ENCODE measurements at places on chromosomes 3 and 15.
A peak's percentile ranks its signal among the peaks of the same experiment; 100 is the strongest.

- DNase-seq = no peak
Measured at GRCh38 chr3:160587105-160587504, 21.7 kb upstream of the KPNA4 start.

DNA sequence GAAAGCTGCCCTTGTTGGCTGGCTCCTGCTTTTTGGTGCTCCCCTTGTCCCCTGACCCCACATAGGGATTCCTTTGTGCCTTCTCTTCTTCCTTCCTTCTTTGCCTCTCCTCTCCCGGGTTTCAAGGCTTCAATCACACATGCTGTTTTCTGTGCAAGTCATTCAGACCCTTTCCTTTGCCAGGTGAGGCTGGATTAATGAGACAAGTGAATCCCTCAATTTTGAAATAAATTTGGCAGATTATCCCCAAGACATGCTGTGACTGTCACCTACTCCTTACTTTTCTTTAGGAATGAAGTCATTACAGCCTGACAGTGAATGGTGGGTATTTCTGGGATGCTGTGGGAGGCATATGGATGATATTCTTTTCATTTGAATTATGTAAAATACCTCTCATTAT, 259.0 kb upstream of the RGMA start:
- no peak for DNase-seq

- no peak for DNase-seq
Measured at GRCh38 chr15:60509470-60509869, 30.5 kb upstream of the ICE2 start.

GRCh38 chr15:80152896-80153876, at the start of gene FAH:
Gene FAH (plus strand): TSS chr15:80152999. CDS start chr15:80153055, 56 bp downstream.
- DNase-seq = no peak

- DNase-seq = peak; percentile 7
Measured at GRCh38 chr15:76057332-76058000, 2.3 kb upstream of the TMEM266 start.

- no peak for DNase-seq
Measured at GRCh38 chr3:4407941-4408340, 59.1 kb downstream of the SUMF1 start.

GRCh38 chr3:107432013-107432515, 54.8 kb downstream of the CCDC54 start:
- DNase-seq = no peak

DNA sequence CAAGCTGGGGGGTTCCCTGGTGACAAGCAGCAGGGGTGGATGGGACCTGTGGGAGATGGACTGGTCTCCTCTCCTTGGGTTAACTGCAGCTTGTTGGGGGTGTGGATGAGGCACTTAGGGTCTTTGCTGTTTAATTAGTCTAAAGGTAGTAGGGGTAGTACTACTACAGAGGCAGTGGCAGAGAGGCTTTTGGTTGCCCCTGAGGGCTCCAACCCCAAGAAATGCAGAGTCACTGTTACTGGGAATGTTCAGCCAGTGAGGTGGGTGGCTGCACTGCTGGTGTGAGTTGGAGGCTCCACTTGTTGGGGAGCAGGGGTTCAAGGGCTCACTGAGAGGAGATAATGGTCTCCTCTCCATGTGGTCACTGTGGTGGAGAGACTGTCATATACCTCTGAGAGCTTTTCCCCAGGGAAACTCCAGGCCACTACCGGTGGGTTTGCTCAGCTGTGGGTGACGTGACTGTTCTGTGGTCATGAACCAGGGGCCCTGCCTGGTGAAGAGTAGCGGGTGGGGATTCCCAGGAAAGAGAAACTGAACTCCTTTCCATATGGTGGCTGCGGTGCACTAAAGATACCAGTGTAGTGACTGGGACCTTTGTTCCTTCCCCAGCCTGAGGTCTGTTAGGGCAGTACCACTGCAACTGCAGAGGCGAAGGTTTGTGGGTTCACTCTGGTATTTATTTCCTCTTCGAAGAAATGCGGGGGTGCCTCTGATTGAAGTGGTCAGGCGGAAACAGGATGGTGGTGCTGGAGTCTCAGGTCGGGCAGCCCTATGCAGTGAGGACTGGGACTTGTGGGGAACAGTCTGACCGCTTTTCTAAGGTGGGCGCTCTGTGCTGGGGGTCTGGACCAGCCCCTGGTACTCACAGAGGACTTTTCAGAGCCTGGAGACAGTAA, 68.9 kb upstream of the TNFSF10 start:
- DNase-seq = peak; percentile 49

DNA sequence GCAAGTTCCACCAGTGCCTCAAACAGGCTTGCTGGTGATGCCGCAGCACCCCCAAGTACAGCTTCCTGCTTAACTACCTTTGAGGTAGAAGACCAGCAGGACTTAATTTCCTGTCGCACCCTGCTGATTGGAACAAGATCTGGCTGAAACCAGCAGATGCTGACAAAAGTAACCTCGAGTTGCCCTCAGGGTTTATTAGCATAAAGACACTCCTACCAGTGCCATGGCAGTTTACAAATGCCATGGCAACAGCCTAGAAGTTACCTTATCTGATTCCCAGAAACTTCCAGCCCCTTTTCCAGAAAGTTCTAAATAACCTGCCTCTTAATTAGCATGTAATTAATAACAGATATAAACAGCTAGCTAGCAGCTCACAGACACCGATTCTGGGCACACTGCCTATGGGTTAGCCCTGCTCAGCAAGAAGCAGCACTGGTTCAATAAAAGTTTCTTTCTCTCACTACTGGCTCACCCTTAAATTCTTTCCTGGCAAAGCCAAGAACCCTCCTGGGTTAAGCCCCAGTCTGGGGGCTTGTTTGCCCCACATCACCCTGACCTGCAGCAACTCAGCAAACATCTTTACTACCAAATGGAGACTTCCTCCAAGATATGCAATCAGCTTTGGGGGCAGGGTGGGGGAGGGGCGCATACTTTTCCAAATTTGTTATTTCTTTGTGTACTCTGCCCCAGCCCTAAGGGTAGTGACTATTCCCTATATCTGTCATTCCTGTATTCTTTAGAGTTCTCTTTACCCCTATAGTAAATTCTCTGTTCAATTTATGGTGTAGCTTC, 54.2 kb downstream of the MAP4 start:
- no peak for DNase-seq

GRCh38 chr3:23455775-23456174, 252.6 kb downstream of the UBE2E2 start:
- no peak for DNase-seq

DNA sequence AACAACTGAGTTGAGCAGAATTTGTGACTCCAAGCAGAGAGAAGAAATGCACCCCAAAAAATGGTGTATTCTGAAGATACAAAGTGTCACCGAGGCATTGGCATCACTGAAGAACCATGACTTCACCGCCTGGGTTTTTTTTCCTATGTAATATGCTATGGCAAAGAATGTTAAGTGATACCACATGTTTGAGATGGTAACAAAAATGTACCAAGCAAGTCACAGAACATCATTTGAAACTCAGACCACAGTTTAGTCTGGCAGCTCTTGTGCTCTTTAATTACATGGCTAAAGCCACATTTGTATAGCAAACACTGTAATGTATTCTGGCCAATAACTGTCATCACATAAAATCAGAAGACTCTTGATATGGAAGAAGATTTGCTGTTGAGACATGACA, 323.5 kb downstream of the ULK4 start:
- DNase-seq = no peak

DNA sequence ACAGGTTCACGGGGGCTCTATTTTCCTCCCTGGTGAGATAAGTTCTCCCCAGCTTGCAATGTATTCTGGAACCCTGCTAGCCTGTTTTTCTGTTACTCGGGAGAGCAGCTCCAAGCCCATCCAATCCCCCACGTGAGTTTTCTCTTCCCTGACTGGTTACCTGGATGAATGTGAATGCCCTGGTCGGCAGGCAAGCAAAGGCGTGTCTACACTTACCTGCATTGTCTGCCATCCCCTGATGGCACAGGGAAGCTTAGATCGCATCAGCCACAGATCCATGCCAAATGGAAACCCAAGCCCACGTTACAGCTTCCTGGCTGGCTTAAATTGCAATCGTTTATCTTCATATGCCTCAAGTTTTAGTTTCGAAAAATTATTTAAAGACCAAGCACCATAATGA, 149.9 kb downstream of the FOXP1 start:
- DNase-seq = no peak

DNA sequence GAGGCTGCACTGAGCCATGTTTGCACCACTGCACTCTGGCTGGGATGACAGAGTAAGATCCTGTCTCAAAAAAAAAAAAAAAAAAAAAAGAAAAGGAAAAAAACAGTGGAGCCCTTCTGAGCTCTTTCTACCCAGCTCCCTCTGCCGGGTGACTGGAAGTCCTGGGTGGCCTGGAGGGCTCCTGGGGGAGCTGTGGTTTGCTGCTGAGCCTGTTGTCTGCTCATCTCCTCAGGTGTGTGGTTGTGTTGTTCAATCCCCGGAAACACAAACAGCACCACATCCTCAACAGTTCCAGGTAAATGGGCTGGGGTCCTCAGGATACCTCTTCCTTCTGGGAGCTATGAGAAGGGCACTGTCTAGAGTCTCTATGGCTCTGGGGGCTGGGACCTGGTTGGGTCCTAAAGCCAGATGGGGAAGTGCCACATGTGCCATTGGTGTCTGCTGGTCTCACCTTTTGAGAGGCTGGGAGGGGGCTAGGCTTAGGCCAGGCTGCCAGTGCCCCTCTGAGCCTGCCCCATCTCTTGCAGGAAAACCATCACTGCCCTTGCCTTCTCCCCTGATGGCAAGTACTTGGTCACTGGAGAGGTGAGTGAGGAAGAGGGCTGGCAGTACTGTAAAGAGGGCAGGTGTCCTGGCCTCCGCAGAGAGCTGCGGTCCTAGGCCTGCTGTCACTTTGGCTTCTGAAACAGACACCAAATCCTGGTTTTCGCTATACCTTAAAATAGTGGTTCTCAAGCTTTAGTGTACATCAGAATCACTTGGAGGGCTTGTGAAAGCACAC, 17.1 kb upstream of the JMJD7 start:
- DNase-seq = no peak

GRCh38 chr3:88093266-88093665, 34.2 kb downstream of the ZNF654 start:
- DNase-seq = no peak

DNA sequence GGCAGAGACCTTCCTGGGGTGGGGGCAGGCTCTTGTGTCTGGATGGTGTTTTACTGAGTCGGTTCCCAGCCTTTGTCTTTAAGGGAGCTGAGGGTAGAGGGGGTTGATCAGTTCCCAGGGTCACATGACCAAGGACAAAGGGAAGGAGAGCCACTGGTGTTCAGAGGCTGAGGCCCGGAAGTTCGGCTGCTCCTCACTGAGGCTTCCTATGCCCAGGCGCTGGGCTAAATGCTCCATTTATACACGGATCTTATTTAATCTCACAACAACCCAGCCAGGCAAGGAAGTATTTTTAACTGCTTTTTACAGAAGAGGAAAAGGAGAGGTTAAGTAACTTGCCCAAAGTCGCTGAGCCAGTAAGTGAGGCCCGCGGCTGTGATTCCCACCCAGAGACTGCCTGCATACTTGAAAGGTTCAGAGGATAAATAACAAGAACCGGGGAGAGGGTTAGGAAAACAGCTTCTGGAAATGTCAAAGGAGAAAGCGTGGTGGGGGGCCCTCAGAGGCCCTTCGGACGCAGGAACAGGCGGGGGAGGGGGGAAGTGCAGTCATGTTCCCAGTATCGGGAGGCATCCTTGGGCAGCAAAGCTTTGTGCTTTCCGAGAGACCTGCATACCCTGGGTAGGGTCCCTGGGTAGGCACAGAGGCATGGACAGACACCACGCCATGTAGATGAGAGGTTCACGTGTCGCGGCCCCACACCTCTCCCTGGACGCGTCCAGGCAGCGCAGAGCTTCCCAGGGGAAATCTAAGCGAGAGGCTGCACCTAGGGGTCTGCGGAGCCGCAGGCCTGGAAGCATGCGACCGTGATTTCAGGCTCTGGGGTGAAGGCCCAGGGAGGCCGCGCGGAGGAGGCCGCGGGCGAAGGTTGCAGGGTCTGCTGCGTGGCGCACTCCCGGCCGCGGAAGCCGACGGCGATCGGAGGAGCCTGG, 21.3 kb downstream of the EPHB3 start:
- no peak for DNase-seq

DNA sequence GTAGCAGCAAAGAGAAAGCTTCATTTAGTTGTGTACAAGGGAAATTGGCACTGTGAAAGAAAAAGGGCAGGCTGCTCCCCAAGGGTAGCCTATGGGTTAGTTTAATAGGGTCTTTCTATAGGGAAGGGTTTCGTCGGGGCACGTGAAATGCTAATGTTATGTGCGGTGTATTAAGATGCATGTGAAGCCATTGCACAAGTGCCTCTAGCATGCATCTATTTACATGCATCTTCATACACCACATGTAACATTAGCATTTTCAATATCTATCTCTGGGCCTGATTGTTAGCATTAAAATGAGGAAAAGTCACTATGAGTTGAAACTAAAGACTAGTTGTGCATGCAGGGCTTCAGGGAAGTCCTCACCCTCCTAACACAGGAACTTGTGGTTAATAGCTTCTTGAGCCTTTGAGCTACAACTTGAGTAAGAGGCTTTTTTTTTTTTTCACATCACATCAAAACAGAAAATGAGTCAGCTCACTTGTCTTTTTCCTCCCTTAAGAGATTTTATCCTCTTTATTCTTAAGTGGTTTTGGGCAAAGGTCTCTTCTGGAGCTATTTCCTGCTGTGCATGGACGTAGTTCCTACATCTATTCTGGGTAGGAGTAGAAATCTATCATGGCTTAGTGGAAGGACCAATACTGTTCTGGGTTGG, 613.4 kb downstream of the ZPLD1 start:
- no peak for DNase-seq
